ENCODE measurements at places on chromosomes 11 and 22.

GRCh38 chr22:43205261-43205691, 18.3 kb upstream of the TTLL12 start:
- no peak for DNase-seq

GRCh38 chr11:95335989-95336388, 105.0 kb upstream of the SESN3 start:
- DNase-seq = no peak

DNA sequence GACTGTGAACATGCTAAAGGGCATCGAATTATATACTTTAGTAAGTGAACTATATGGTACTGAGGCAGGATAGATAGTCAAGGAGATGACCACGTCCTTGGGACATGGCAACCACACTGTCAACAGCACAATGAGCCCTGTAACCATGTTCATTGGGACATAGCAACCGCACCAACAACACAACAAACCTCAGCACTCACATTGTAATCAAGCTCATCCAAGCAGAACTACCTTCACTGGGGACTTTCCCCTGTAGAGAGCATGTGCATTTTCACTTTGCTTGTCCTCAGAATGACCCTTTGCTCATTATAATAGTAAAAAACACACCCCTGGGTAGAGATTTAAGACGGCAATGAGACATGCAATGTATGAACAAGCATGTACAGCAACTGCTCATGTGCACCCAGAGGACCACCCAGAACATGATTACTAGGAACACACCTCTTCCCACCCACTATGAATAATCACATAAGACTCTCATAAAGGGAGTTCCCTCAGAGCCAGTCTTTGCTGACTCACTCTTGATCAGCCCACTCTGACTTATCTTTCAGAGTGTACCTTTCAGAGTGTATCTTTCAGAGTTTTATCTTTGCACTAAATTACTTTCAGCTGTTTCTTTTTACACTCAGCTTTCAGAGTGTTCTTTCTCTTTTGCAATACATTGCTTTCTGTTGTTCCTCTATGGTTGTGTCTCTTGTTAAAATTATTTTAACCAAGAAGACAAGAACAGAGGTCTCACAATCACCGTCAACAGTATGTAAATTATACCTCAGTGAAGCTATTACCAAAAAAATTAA, 4.1 kb upstream of the PLAAT2 start:
- no peak for DNase-seq

DNA sequence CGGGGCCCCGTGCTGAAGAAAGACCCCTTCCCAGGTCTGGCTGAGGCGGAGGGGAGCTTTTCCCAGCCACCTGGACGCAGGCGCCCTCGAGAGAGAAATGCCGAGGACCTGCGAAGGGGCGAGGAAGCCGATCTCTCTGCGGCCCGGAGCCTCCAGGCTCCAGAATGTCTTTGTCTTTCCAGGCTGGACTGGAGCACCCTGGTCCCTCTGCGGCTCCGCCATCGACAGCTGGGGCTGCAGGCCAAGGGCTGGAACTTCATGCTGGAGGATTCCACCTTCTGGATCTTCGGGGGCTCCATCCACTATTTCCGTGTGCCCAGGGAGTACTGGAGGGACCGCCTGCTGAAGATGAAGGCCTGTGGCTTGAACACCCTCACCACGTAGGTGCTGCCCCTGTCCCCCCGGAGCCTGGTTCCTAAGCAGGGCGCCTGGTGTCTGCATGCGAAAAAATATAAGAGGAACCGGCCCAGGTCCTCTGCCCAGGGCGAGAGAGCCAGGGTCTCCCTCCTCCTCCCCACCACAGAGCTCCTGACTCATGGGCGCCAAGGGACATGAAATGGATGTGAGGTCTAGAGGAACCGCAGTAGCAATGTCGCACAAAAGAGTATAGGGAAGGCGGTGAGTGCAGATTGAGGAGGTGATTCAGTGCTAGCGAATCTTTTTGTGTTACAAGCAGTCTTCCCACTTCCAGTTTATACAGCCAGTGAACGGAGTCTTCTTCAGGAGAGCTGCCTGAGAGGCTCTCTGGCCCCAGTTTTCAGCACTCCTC, 11.0 kb downstream of the GLB1L2 start:
- DNase-seq = no peak

GRCh38 chr11:123188508-123189165, 6.4 kb downstream of the CLMP start:
- no peak for DNase-seq

DNA sequence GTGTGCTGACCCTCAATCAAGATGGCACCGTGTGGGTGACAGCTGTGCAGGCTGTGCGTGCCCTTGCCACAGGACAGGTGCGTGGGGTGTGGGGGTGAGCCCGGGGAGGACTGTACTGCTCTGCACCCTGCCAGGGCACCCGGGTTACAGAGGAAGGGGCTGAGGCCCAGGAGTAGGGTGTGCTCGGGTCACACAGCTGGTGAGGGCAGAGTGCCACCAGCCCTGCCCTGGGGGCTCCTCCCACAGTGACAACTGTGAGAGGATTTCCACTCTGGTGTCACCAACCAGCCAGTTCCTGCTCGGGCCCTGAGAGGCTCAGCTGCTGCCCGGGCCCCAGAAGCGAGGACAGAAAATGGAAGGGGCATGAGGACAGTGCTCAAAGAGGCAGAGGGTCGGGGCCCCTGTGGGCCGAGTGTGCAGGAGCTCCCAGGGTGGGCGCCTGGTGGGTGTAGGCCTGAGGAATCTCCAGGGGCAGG, 20.5 kb downstream of the TRMU start:
- no peak for DNase-seq

DNA sequence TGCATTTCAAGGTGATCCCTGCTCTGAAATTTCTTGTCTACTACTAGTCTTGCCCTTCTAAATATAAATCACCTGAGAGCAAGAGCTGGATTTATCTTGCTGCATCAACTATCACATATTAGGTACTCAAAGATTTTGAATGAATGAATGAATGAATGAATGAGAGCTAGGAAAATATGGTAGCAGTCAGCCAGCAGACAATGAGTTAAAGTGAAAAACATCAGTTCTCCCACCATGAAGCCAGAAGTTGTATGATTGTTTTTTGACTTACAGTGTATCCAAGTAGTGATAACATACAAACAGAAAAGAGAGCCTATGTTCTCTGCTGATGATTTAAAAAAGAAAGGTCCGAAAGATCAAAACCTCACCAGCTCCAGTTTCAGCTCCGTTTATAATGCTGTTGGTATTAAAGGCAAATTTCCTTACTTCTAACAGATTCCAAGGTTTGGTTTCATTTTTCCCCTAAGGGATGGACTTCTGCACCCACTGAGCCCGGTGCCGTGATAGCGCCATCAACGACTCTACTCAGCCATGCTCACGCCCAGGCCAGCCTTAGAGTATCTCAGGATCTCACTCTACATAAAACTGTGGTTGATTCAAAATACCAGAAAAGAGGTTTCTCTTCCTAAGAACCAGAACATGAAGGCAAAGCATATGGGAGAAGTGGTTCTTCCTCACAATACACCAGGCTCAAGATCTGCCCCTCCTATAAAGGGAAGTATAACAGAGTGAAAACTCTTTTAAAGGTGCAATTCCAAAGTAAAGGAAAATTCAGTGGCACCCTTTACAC, 92.0 kb downstream of the SGSM3 start:
- DNase-seq = no peak

GRCh38 chr11:107827041-107827440, 31.5 kb downstream of the SLC35F2 start:
- no peak for DNase-seq

GRCh38 chr22:30324014-30324730, 2.6 kb downstream of the TBC1D10A start:
- no peak for DNase-seq
